CD4-positive, alpha-beta T cell treated with Interleukin-10 for 1 hour (primary cell): ENCODE measurements at places on chromosomes 3 and 15.
A peak's percentile ranks its signal among the peaks of the same experiment; 100 is the strongest.

- DNase-seq: no peak
Measured at GRCh38 chr3:21509731-21510470, 241.1 kb downstream of the ZNF385D start.

GRCh38 chr3:167969548-167969947 is 126.2 kb downstream of the GOLIM4 start:
- DNase-seq: no peak

- DNase-seq: no peak
Measured at GRCh38 chr3:193016437-193016901, 98.8 kb upstream of the MB21D2 start.

- DNase-seq: no peak
Measured at GRCh38 chr15:56410721-56411120, 45.5 kb downstream of the TEX9 start.

DNA sequence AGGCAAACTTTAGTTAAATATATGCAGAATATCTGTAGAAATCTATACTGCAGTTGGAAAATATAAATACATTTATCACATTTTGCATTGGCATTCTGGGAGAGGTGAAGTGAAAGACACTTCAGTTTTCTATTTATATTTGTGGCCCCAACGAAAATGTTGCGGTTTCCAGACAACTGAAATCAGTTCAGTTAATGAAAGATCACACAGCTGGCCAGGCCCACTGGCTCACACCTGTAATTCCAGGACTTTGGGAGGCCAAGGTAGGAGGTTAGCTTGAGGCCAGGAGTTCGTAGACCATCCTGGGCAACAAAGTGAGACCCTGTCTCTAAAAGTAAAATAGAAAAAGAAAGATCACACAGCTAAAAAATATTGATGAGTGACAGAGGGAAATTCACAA is 11.9 kb upstream of the CLASP2 start:
- no peak for DNase-seq

DNA sequence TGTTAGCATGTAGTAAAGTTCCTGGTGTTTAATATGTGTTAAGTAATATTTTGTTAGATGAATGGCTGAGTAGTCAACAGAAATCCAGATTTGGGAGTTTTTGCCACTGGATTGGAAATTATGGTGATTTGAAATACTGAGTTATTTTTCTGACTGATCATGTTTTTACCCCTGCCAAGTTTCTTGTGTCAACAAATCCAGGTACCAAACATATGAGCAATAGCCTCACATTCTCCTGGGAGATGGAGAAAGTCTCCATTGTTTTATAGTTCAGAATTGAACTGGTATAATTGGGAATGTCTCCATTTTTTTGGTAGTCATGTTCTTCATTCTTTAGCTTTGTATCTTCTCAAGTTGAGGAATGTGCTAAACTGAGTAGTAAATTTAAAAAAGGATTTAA is 767.2 kb upstream of the LMCD1 start:
- no peak for DNase-seq

DNA sequence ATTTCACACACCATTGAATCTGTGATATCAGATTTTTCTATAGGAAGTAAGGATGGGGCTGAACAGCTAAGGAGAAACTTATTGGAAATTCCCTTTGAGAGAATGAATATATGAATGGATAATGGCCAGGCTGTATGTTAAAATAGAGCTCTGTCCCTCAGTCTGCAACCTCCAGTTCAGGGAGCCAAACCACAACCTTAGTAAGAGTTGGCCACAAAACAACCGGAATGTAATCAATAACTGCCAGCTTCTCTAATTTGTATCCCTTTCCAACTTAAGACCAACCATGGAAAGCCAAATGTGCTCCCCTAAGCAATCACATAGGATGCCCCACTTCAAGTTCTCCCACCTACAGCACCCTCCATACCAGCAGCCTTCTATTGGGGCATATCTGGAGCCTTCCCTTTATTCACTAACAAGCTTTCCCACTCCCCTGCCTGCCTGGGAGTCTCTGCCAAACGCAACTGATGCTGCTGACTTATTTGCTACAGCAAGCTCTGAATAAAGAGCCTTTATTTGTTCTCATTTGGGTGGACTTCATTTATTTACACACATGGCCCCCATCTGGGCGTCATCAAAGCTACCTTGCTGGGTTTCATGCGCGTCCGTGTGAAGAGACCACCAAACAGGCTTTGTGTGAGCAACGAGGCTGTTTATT is 75.4 kb upstream of the LARS2 start:
- DNase-seq: no peak

DNA sequence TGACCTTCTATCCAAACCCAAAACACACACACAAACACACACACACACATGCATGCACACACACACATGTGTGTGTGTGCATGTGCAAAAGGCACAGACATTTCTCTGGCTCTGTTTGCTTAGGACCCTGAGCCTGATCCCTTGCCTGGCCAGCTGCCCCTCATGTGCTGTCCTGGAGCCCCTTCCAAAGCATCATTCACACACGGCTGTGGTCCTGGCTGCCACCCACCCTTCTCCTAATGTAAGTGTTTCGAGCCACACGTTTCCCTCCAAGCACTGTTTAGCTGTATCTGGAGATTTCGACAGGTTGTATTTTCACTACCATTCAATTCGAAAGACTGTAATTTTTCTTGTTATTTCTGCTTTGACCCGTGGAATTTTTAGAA is 45.8 kb upstream of the KLF13 start:
- no peak for DNase-seq

DNA sequence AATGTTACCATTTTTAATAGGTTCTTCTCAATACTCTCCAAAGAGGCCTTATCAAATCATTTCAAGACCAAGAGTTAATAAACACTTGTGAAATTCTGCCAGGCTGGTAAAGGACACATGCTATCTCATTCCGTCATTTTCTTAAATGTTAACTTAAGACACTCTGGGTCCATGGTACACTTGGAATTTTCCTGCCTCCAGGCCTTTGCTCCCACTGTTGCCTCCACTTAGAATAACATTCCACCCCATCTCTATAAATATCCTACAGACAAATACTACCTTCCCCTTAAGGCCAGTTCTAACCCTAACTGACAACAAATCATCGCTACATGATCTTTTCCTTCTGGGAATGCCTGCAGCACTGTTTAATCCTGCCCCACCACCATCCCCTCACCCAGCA is 24.1 kb downstream of the MAGI1 start:
- no peak for DNase-seq

GRCh38 chr15:78739996-78740903 is 71.0 kb downstream of the ADAMTS7 start:
- DNase-seq: peak; percentile 26

GRCh38 chr15:28260722-28261121 is 61.3 kb downstream of the HERC2 start:
- no peak for DNase-seq

DNA sequence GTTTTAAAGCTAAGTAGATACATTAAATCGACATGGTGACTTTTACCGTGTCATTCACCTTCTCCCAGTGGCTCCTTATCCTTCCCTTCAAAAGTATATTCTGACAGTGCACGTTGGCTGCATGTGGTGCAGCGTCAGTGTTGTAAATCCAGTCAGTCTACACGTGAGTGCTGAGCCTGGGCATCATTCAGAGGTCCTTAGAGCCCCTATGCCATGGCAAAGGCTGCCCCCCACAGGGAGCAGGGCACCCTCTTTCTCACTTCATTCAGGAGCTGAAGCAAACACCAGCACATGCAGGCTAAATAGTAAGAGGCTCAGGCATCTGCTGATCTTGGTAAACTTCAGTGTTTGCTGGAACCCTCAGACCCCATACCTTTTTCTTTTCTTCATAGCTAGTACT is 43.3 kb downstream of the RASGRP1 start:
- no peak for DNase-seq

- DNase-seq: no peak
Measured at GRCh38 chr3:21803604-21804003, 52.6 kb upstream of the ZNF385D start.

- no peak for DNase-seq
Measured at GRCh38 chr3:47678446-47679338, 100.0 kb upstream of the CSPG5 start.

DNA sequence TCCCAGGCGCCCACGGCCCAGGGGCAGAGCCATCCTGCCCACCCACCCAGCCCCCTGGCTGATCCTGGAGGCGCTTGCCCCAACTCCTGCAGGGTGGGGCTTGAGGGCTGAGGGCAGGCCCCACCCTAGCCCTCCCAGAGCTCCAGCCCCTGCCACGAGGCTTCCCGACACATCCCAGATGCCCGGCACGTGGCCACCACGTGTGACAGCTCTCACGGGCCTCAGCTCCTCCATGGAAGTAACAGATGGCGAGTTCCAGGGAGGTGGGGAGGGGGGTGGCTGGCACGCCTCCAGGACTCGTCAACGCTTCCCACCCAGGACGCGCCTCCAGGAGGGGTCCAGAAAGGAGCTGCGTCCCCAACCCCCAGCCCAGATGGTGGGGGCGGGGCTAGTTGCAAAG is 29.1 kb downstream of the PLXND1 start:
- DNase-seq: no peak

DNA sequence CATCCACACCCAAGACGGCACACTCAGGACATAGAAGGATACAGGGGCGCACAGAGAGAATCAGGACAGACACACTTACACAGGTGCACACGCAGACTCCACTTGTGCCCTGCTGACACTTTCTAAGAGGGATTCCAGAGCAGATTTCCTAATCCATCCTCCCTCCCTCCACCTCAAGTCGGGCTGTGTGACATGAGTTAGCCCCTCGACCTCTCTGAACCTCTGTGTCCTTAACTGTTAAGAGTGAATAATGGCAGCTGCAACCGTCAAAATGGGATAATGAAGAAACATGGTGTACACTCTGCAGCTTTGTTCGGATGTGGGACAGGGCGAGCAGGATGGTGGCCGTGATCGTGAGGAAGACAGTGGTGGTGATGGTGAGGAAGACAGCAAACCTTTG is 100.1 kb downstream of the CPN2 start:
- DNase-seq: no peak

DNA sequence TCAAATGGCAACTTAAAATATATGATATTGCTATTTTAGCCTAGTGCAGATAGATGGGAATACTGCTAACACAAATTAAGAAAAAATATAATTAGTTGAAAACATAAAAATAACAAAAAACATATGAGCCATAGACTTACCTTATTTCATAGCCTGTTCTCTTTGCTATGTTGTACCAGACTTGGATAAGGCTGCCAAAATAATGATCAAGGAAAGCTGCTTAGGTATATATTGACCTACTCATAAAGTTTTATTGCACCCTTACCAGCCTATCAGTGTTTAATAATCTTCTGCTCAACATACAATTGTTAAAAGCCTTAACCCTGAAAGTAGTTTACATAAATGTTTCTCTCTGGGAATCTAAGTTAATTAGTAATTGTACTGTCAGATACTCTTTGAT is at the start of gene SI:
Gene SI (minus strand): TSS at position 204 of the 400 bp plus-strand sequence. CDS start 2,484 bp downstream, outside the sequence.
- no peak for DNase-seq

DNA sequence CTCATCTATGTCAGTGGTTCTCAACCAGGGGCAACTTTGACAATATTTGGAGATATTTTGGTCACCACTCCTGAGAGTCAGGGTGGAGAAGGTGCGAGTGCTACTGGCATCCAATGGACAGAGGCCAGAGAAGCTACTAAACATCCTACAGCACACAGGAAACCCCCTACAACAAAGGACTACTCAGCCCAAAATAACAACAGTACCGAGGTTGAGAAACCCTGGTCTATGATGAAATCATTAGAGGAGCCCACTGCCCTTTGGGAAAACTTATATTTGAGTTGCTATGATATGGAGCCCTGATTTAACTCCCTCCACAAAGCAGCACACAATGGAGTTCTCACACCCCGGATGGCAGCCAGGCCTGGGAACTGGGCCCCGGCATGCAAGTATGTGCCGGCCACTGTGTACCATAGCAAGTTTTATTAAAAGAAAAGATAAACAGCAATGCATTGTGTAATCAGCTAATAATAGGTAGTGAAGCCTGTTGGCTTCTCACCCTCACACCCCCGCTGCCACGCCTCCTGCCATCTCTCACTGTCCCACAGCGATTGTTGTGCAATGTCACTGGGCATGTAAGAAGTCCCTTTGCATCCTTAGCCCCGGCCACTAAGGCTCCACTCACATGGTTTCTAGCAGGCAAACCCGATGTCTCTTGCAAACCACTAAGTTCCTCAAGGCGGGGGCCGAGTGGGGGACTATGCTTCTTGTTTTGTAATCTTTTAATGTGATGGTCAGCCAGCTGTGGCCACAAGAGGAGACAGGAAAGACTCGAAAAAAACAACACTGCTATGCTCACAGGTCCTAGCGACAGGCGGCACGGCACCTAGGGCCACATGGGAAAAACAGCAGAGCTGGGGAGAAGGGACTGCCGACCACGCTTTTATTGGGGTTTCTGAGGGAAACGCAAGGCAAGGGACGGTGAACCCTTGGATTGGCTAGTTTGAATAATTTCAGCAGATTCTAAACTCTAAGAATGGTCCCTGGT is 110.0 kb downstream of the AQP9 start:
- peak; percentile 16 for DNase-seq

- no peak for DNase-seq
Measured at GRCh38 chr3:126916546-126916945, 66.4 kb upstream of the PLXNA1 start.

GRCh38 chr3:171242951-171243350 is 216.4 kb upstream of the SLC2A2 start:
- no peak for DNase-seq

- DNase-seq: no peak
Measured at GRCh38 chr15:101252836-101253235, 988 bp upstream of the CHSY1 start.

DNA sequence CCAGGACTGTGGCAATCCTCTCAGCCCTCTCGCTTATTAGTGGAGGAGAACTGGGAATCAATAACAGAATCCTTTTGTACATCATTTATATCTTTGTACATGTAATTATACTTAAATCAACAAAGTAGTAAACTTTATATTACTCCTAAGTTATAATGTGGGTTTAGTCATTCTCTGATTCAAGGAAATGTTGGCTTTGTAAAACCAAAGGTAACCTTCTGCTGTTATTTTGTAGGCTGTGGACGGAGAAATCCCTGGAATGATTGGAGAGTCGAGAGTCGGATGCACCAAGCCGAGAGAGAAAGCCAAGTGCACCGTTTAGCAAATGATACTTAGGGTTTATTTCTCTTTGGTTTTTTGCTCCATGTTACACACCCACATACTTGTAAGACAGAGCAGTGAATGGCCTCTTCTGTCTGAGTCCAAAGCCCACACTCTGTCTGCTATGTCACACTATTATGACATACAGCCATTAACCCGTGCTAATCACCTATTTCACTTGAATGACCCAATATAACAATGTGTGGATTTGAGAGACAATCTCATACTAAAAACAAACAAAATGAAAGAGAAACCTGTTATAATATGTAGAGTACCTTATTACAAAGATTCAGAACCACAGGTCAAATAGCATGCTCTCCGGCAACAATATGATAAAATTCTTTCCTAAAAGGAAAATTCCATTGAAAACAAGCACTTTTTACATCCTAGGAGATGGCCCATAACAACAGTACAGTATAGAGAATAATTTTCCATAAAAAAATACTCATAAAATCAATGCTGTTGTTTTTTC is 72.2 kb downstream of the MECOM start:
- no peak for DNase-seq

- no peak for DNase-seq
Measured at GRCh38 chr3:108008106-108008505, 82.7 kb downstream of the CD47 start.

- DNase-seq: no peak
Measured at GRCh38 chr3:124209426-124209825, 217.5 kb upstream of the ROPN1 start.
